ENCODE measurements at places on chromosomes 12 and 14. TPM values are rescaled to one million over a fixed set of nuclear protein-coding genes. Genes with fewer than 3 reads are reported as not detected.

Gene SYT10
- not detected for total RNA-seq

Gene PPP2R3C
- 25.9 TPM for total RNA-seq

Gene CLEC2A
- total RNA-seq: not detected

Gene LRP1
- 15.0 TPM for total RNA-seq
